ENCODE measurements at places on chromosomes 7 and 10. TPM values are rescaled to one million over a fixed set of nuclear protein-coding genes. Genes with fewer than 3 reads are reported as not detected.

VAX1 gene
- not detected for total RNA-seq

PON3 gene
- 3.6 TPM for total RNA-seq

DNA sequence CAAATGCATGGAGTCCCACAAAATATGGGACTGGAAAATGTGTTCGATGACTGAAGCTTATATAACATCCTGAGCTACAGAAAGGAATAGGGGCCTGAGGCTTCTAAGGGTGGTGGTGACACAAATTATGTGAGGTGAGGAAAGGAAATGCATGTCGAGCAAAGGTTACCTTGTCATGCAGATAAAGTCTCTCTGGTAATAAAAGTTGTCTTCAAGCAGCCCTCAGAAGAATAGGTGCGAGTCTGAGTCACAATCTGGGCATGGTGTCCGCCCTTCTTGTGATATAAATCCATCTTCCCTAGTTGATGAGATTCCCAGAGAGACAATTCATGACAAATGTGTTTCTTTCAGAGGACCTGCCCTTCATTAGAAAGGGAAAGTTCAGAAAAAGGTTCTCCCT, 985.2 kb upstream of the C7orf33 start:
- DNase-seq = peak; percentile 18

- DNase-seq = no peak
Measured at GRCh38 chr10:1141701-1142100, 85.5 kb downstream of the WDR37 start.

GRCh38 chr7:143384661-143385631, 3.8 kb downstream of the ZYX start:
- DNase-seq = no peak

GRCh38 chr7:14389181-14389591, 399.7 kb upstream of the ETV1 start:
- DNase-seq = no peak

PFKP gene
- 178 TPM for total RNA-seq
